Activated T-helper 1 cell treated with anti-CD3 and anti-CD28 coated beads, Interleukin-12 subunit alpha, Interleukin-12 subunit beta, Interleukin-2, Interleukin-4 antibody, amounts not matched to agents 30 ng/mL and 10 ng/mL and 1 ng/mL, durations not matched to agents 14 hours and 24 hours and 36 hours (primary cell): ENCODE measurements at places on chromosomes 6 and 20.

DNA sequence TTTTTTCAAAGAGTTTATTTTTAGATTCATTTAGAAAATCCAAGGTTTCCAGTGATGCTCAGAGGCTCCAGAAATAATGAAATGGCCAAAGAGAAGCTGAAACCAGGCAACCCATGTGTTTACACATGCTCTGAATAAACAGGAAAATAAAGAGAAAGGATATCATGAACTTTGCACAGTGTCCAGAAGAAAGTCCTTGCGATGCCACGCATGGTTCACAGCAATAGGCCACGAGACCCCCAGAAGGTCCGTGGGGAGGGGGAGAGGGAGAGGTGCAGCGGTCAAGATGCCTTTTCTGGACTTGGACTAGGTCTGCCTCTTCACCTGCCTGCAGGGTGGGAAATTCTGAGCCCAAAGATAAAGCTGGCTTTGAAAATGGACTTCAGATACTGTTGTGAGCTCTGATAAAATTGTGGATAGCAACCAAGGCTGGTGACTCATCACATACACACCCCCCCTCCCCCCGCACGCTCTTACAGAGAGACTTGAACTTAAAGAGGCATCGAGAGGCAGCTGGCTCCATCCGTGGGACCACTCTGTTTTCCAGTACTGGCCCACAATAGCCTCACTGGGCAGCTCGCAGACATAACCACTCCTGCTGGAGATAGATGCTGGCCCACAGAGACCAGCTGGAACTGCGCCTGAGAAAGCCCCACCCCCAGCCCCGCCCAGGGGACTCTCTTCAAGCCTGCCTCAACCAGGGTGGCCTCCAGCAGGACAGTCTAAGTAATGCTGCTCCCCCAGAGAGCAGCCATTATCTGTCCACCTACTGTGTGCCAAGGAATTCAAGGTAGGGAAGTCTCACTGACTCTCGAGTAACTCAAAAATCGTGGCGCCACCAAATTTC lies 21.2 kb upstream of the NFATC2 start:
- H3K4me3 ChIP-seq: no peak overlapping the region
- DNase-seq: no peak
- H3K4me1 ChIP-seq: peaks cover 26% of the 10 kb centered on the region

- peak; percentile 34 for DNase-seq
- H3K4me1 ChIP-seq: peaks cover 28% of the 10 kb centered on the region
- no peak overlapping the region for H3K27ac ChIP-seq
- H3K4me3 ChIP-seq: peak overlapping the region; percentile 27
- no peaks in the 10 kb centered on the region for H3K36me3 ChIP-seq
Measured at GRCh38 chr6:46325561-46326530, 155.1 kb upstream of the ENPP5 start.

DNA sequence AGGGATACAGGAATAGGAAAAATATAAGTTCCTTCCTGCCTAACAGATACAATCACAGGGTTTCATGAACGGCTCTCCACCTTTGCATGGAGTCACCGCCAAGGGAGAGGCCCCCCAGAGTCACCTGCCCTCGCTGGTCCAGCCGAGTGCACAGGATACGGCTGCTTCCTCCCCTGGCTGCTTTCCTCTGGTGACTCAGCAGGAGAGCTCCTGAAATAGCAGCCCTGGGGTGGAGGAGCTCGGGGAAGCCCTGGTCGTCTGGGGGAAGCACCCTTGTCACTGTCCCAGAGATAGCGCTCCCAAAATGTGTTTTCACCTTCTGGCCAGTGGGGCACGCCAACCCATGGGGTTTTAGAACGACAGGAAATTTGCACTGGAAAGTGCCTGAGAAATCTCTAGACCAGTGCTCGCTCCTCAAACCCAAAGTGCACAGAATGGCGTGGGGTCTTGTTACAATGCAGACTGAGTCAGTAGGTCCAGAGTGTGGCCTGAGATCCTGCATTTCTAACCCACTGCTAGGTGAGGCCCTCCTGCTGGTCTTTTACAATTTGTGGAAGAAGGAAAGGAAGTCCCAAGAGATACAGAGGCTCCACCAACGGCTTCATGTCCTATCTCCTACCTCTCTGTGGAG lies 35.9 kb upstream of the FAM50B start:
- no peak overlapping the region for H3K27ac ChIP-seq
- H3K27me3 ChIP-seq: no peaks in the 10 kb centered on the region
- no peak overlapping the region for H3K4me3 ChIP-seq
- DNase-seq: no peak
- H3K36me3 ChIP-seq: no peaks in the 10 kb centered on the region
- no peaks in the 10 kb centered on the region for H3K4me1 ChIP-seq

DNA sequence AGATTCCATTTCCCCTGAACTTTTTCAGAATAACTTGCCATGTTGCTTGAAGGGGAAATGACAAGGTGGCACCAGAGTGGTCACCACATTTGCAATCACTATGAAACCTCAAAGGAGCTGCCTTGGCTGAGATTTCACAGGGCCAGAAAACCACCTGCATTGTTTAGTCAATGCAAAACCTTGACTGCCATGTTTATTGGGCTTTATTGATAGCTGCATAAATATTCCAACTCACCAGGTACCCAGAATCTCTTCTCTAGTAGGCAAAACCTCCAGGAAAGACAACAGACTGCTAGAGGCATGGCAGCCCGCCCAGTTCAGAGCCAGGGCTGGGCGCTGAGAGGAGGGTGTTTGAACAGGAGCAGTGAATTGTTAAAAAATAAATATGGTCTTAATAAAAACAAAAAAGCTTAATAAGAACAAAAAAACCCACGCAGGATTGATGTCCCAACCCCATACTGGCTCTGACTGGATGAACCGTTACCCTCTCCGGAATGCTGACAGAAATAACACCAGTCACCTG lies 375.6 kb downstream of the ZFAND3 start:
- no peak overlapping the region for H3K4me3 ChIP-seq
- no peaks in the 10 kb centered on the region for H3K4me1 ChIP-seq
- no peak for DNase-seq
- H3K36me3 ChIP-seq: no peaks in the 10 kb centered on the region
- no peak overlapping the region for H3K27ac ChIP-seq
- H3K27me3 ChIP-seq: peaks cover 2% of the 10 kb centered on the region

- no peaks in the 10 kb centered on the region for H3K36me3 ChIP-seq
- no peak for DNase-seq
- H3K4me3 ChIP-seq: no peak overlapping the region
- H3K4me1 ChIP-seq: no peaks in the 10 kb centered on the region
Measured at GRCh38 chr20:59731376-59731775, 127.0 kb downstream of the PHACTR3 start.
